ENCODE measurements at places on chromosomes 6 and 20.

GRCh38 chr6:108097882-108098281, 23.3 kb upstream of the OSTM1 start:
- DNase-seq: no peak

GRCh38 chr20:4740774-4741431, 19.2 kb downstream of the PRND start:
- no peak for DNase-seq

- DNase-seq: no peak
These were observed 26.9 kb downstream of the LYRM2 start for GRCh38 chr6:89611666-89612065.

GRCh38 chr6:107466062-107466461, 6.7 kb upstream of the PDSS2 start:
- DNase-seq: no peak

DNA sequence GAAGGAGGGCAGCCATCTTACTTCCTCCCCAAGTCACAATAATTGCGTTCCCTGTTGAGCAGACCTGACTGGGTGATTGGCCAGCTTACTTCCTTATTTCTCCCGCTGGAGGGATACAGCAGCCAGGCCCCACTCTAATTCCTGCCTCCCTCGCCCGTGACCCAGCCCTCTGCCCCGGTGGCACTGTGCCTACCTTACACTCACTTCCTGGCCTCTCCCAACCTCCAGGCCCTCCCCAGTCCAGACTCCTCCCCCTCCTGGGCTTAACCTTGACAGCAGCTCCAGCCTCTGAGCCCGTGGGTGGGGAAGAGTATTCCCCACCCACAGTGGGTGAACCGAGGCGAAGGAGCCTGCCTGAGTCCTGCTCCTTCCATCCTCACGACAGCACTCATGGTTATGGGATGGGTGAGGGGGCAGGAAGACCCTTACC, 3.0 kb downstream of the BAK1 start:
- DNase-seq: no peak

DNA sequence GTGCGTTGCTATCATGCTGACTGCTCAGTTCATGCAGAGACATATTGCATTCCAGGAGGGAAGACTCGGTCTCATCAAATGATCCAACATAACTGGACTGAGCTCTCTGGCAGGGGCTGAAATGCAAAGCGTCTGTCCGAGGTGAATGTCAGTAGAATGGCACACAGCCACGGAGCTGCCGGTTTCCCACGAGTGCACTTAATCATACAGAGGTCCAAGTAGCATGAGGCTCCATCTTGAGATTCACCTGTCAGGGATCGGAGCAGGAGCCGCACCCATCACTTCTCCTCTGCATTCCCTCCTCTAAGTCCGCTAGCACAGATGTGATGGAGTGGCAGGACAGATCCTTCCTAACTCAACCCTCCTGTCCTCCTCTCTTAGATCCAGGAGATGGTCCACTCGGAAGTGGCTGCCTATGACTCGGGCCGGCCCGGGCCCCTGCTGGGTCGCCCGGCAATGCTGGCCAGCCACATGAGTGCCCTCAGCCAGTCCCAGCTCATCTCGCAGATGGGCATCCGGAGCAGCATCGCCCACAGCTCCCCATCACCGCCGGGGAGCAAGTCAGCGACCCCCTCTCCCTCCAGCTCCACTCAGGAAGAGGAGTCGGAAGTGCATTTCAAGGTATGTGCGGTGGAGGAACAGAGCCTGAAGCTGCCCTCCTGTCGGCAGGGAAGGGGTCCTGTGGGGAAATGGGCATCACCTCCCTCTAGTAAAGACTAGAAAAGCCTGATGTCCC, 135.9 kb downstream of the JPH2 start:
- DNase-seq: no peak
